ENCODE measurements at places on chromosomes 16 and 17. TPM values are rescaled to one million over a fixed set of nuclear protein-coding genes. Genes with fewer than 3 reads are reported as not detected.

GRCh38 chr17:81608605-81609004 lies 28.3 kb downstream of the NPLOC4 start:
- ATAC-seq = peak; percentile 25

GRCh38 chr16:58187665-58188421 lies 10.1 kb downstream of the CSNK2A2 start:
- ATAC-seq = no peak

- ATAC-seq = no peak
Measured at GRCh38 chr16:58365623-58366022, 26.6 kb upstream of the GINS3 start.

DNA sequence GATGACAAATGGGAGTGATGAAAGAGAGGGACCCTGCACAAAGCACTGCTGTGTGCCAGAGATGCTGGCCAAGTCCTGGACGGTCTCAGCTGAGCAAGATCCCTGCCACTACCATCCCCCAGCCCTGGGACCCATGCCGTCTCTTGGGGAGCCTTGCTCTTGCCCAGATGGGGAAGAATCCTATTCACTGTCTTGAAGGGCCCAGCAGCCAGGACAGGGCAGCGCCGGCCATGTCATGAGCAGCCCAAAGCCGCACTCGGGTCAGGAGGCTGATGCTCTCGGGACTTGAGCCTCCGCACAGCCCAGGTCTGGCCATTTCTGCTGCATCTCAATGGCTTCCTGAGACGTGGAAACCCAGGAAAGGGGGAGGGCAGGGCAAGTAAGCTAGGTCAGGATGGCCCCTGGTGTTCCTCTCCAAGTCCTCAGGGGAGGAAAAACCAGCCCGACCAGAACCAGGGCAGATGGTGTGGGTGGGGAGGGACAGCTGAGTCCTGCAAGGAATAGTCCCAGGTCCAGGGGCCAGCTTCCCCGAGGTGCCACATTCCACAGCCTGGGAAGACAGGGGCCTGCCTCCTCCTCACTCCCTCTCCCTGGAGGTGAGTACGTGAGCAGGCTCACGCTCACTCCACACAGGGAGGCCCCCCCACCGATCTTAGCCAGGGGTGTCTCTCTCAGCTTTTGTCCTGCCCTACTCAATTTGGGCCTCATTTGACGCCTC lies 7.8 kb upstream of the KRT19 start:
- ATAC-seq = no peak

DNA sequence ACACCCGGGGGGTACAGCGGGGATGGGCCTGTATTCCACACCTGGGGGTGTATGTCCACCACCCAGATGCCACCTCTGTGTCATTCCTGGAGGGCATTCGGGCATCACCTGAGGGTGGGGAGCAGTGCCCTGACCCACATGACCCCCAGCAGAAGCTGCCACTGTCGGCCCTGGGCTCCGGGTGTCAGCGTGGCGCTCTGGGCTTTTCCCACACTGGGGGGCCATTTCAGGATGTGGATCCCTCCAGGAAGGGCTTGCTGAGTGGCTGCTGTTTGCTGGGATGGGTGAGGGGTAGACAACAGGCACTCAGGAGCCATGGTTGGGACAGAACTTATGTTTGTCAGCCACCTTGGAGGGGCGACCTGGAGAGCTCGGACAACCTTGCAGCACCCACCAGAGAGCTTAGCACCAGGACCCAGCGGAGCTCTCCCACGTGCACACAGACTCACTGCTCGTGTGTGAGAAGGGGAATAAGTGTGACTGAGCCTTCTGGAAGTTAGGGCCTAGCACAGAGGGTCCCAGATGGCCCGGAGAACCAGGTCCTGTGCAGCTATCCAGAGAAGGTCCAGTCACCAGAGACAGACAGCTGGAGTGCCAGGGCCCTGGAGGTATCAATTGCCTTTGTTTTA lies 102.7 kb downstream of the METRNL start:
- no peak for ATAC-seq

DNA sequence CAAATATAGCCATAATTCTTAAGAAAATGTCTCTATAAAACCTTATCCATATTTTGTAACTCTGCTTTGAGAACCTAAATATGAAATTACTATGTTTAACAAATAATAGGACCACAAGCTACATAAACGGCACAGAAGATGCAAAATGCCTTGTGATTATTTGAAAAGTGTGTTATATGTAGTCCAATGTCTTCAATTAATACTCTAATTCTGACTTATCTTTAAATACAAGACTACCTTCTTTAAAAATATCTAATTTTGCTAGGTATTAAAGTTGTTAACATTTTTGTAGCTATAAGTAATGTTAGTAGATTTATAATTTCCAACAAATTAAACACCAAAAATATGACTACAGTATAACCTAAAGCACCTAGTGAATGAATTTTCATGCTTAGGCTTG lies 17.0 kb downstream of the PSMD12 start:
- ATAC-seq = no peak

GRCh38 chr17:6494239-6494941 lies 50.1 kb downstream of the PIMREG start:
- ATAC-seq = peak; percentile 72

GRCh38 chr17:81341516-81342268 lies 46.6 kb upstream of the SLC38A10 start:
- no peak for ATAC-seq

The SYCE1L gene
- total RNA-seq = 6.0 TPM

The HCRT gene
- total RNA-seq = not detected

The SMTNL2 gene
- total RNA-seq = 0.56 TPM

The HLF gene
- total RNA-seq = 10.8 TPM

All from esophagus mucosa (tissue), 1 donor.